Iris pigment epithelial cell (primary cell): ENCODE measurements at places on chromosomes 6 and 20.
A peak's percentile ranks its signal among the peaks of the same experiment; 100 is the strongest.

DNA sequence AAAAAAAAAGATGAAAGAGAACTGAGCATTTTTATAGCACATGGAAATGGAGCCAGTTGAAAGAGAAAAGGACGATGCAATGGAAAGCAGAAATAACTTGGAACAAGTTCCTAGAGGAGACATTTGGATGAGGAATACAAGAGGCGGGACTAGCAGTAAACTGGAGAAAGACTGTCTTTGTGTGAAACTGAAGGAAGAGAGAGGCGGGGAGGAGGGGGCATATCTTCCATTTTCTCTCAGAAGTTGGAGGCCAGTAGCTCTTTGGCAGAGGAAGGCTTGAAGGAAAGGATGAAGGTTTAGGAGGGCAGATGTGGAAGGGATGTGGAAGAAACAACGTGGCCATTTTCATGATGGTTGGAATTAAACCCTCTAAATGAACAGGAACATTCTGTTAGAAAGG is 33.0 kb upstream of the ADGRF1 start:
- DNase-seq: no peak

DNA sequence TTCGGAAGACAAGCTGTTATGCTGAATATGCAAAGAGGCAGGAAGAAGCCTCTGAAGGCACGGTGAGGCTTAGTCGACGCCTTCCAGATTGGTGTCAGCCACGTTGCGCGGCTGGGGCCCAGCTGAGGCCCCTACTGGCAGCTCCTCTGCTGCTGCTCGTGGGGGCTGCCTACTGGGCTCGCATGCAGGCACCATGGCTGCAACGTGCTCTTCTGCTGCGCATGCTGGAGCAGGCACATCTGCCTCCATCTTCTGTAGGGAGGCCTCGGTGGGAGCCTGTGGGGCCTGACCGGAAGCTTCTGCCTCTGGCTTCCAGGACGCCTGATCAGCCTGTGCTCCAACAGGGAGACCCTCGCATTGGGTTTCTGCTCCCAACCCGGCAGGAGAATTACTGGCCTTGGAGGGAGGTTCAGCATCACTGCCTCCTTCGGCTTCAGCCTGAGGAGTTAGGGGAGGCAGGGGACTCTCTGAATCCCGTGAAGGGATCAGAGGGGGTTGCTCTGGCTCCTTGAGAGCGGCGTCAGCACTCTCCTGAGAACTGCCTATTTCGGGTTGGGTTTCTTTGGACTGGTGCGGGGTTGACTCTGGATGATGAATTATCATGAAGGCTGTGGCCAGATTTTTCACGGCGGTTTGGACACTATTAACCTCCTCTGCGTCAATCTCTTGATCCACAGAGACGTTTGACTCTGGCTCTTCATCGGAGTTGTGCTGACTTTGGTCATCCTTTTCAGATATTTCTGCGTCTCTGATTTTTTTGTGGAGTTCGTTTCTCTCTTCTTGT is 49.1 kb downstream of the TXLNB start:
- no peak for DNase-seq

DNA sequence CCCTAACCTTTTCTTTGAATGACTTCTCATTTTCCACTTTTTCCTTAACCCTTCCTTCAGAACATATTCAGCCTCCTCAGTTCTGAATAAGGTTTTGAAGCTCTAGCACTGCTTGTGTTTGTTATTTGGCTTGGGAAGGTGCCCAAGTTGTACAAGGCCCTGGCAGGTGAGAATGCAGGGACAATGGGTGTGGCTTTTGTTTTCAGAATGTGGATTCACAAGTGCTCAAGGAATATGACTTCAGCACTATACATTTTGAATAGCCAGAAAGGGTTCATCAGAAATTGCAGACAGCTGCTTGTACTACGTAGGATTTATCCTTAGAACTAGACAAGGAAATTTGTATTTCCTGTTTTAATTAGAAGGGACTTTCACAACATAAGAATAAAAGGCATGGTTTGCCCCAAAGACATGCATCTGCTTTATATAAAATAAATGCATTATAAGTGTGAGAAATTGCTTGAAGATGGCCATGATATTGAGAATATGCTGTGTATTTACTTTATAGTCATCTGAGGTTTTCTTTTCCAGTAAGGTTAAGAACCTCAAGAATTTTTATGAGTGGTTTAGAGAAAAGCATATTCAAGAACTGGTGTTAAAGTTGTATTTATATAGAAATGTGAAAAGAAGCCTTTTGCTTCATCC is 29.3 kb upstream of the PRDM1 start:
- no peak for DNase-seq

GRCh38 chr6:166317261-166318212 is 9.3 kb upstream of the PRR18 start:
- no peak for DNase-seq

GRCh38 chr6:139240161-139241010 is 51.4 kb downstream of the TXLNB start:
- peak; percentile 91 for DNase-seq
